Kidney (tissue), 22 donors: ENCODE measurements at places on chromosomes 2 and 18. TPM values are rescaled to one million over a fixed set of nuclear protein-coding genes. Genes with fewer than 3 reads are reported as not detected.

NXPH2 gene
- total RNA-seq, result 0.57 TPM

GAL3ST2 gene
- 0.19 TPM for total RNA-seq

- DNase-seq, result no peak
Observed at GRCh38 chr2:124001696-124002430, 23.2 kb upstream of the CNTNAP5 start.

DNA sequence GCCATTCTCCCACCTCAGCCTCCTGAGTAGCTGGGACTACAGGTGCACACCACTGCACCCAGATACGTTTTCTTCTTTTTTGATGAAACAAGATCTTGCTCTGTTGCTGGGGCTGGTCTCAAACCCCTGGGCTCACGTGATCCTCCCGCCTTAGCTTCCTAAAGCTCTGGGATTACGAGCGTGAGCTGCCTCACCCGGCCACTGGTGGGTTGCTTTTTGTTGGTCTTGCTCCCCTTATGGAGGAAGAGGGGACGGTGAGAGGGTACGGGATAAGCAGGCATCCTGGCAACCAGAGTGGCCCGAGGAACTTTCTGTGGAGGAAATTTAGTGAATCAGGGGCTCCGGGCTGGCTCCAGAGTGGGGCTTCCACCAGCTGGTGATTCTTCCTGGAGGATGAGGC, 222.3 kb downstream of the HDAC4 start:
- no peak for DNase-seq

- no peak for DNase-seq
Observed at GRCh38 chr18:3466872-3467271, 16.9 kb downstream of the TGIF1 start.

- DNase-seq, result no peak
Observed at GRCh38 chr2:55949211-55949610, 25.6 kb upstream of the EFEMP1 start.

- no peak for DNase-seq
Observed at GRCh38 chr2:65393046-65393445, 39.4 kb downstream of the SPRED2 start.

GRCh38 chr18:55163550-55163949, 204.3 kb upstream of the CCDC68 start:
- DNase-seq, result no peak

DNA sequence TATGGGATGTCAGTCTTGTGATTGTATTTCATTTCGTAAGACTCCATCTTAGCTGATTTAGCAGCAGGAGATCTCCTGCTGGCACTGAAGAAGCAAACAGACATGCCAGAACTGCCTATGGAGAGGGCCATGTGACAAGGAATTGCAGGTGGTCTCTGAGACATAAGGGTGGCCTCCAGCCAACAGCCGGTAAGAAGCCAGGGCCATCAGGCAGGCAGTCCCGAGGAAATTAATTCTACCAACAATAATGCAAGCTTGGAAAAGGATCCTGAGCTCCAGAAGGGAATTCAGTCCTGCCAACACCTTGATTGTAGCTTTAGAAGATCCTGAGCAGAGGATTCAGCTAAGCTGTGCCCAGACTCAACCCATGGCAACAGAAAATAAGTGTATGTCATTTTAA, 87.1 kb upstream of the DNAJC10 start:
- DNase-seq, result no peak

- DNase-seq, result no peak
Observed at GRCh38 chr2:6421888-6422287, 443.8 kb downstream of the CMPK2 start.
